ENCODE measurements at places on chromosomes 7 and 10.

DNA sequence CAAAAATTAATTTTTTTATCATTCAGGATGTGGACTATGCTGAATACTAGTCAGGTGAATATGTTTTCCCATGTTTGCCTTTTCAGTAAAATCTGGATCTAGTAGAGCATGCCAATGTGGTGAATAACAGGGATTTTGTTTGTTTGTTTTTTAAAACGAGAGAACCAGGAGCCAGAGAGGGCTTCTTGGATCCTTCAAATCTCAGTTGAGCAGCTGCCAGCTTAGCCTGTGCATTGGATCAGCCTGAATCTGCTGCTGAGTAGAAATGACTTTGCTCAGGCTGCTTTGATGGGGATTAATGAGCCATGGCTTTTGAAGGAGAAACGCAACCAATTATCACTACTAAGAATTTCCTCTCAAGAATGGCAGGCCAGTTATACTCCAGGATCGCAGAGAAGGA is 493.8 kb downstream of the ARL4A start:
- DNase-seq, result no peak

DNA sequence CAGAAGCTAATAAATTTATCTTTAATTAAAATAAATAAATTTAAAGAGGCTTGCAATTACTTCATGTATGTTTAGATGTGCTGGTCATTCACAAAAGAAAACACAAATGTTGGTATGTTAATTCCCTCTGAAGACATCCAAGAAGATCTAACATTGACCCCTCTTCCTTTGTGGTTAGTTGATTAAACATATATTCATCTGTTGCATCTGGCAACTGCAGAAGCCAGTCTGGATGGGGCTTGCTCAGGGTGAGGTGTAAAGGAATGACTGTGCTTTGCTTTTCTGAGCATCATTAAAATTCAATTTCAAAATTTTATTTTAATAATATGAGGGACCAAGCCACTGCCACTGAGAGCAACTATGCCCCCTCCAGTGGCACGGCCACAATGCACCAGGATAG is 36.4 kb upstream of the FERD3L start:
- DNase-seq, result no peak

DNA sequence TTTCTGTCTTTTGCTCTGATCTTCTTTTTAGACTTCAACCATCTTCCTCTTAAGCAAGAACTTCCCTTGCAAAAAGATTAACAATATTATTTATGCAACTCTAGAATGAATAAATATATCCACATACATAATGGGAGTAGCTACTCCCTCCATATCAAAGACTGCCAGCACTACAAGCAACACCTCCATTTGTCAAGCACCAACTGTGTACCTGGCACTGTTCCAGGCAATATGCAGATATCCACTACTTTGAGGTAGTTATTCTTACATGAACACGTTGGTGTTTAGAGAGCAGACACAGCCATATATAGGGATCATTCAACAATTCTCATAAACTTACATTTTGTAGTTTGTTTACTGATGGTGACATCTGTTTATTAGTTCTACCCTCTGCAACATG is 83.6 kb upstream of the CACNB2 start:
- no peak for DNase-seq

DNA sequence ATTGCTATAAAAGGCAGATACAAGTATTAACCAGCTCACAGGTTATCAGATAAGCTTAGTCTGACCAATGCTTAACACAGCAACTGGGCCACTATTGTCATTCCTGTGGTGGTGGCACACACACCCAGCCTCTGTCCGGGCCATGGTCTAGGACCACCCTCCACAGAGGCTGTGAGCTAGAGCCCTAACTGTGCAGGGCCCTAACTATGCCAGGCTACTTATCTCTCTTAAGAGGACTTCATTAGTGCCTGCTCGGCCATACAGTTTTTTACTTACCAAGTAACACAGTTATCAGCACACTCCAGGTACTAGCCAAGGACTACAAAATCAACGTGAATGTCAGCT is 2.1 kb upstream of the EGFR start:
- DNase-seq, result no peak

- no peak for DNase-seq
These were observed 81.9 kb upstream of the DYNC1I1 start for GRCh38 chr7:95690367-95690947.

DNA sequence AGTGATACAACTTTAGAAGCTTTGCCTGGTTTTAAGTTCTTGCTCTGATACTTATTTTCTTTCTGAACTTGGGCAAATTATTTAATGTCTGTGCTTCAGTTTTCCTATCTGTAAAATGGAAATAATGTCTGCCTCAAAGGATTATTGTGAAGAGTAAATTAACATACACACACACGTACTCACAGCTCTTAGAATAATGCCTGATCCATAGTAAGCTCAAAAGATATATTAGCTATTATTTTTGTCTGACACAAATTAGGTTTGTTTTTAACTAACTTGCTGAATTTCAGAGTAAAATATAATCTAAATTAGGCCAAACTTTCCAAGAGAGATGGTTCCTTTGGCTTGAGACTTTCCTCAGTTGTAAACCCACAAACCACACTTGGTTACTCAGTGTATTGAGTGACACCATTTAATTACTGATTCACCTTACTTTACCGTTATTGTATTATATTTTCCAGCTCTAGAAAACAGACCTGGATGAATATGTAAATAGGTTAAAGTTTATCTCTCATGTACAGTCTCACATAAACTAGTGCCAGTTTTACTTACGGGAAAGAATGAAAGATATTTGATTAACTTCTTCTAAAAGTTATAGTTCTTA is 50.4 kb downstream of the VTI1A start:
- DNase-seq, result no peak

DNA sequence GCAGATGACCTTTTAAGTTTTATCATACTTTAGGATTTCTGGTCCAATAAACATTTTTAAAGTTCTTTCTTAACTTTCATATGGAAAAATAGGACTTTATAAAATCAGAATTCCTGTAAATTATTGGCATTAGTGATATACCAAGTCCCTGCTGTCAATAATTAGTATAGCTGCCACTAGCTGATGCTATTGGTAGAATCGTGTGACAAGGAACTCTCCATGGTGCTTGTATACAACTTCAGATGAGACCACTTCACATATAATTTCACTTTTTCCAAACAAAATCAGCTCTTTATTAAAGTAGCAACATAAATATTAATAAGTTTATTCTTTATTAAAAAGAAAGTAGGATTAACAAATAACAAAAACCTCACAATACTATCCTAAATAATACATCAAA is 49.9 kb downstream of the ZNF800 start:
- no peak for DNase-seq

DNA sequence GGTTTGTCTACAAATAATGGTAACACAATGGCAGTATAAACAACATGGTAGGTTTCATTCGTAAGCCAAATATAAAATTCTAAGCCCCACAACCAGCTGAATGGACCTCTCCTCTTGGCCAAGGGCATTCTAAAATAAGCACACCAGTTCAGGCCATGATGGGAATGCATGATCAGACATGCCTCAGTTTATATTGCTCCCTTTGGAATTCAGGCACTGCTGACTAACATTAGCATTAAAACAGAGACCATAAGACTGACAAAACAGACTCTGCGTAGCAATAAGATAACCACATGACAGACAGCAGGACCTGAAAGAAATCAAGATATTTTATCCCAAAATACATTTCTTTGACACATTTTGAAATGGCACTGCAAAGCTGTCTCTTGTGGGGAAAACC is 125.8 kb downstream of the FAM107B start:
- DNase-seq, result no peak

- DNase-seq, result no peak
These were observed 33.3 kb downstream of the TACC2 start for GRCh38 chr10:122022276-122022675.

DNA sequence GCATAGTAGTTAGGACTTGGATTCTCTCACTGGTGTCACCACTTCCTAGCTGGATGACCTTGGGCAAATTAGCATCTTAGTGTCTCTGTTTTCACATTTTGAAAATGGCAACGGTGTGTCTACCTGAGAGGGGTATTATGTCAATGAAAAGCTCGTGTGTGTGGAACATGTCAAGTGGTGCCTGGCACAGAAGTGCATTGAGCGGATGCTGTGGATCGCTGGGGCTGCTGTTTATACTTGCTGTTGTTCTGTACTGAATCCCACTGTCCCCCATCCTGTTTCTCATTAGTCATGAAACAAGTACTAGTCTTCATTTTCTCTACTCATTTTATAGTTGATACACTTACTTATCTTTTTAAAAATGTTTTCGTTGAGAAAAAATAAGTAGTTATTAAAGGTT is 26.1 kb downstream of the RBM33 start:
- no peak for DNase-seq

GRCh38 chr7:112484671-112485167 is 3.9 kb downstream of the LSMEM1 start:
- no peak for DNase-seq

- DNase-seq, result no peak
These were observed 35.2 kb downstream of the SGCE start for GRCh38 chr7:94620703-94621118.

DNA sequence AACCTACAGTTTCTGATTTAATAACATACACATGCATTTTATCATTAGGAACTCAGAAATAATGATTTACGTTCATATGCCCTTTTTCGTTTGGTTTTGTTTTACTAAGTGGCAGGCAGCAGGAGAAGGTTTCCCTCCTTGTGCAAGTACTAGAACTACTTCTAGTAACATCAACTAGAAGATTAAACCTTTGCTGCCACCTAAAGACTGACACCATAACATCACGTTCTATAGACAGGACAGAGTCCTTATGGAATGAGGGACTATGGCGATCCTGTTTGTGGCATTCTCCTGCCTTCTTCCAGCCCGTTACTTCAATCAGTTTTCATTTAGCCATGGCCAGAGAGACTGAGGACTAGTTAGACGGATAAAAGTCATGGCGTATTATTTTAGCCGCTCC is 53.2 kb downstream of the GAD2 start:
- no peak for DNase-seq

DNA sequence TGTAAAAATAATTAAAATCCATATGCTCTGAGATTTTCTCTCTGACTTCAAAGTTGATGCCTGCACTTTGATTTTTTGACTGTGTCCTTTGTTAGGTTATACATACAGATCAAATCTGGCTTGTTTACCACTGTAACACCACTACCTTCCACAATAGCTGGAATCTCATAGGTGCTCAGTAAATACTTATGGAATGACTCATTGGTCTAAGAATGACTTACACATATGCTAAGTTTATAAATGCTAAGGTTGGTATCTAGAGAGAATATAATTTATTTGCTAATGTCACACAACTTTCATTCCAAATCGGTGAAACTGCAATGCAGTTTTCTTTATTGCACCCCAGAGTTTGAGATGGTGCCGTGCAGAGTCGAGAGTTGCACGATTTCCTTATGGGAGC is 578.5 kb downstream of the SH2D4B start:
- DNase-seq, result no peak

DNA sequence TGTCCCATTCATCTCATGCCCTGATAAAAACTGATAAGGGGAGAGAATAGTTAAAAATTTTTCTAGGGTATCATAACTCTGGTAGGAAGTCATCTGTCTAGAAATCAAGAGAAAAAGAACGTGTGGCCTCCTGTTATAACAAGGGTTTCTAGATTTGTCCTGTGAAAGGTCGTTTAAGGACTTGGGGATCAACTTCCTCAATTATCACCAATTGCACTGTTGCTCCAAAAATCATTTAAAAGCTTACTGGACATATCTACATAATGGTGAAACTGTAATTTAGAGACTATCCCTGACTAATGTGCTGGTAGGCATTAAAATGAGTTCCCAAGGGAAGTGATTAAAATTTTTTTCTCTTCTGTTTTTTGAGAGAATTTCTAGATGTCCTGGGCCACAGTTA is 58.2 kb downstream of the GPR141 start:
- no peak for DNase-seq

- peak; percentile 68 for DNase-seq
These were observed at the start of gene FKBP9 for GRCh38 chr7:32957326-32958045. FKBP9 (plus strand) TSS chr7:32957440; CDS start chr7:32957574, 134 bp downstream.

DNA sequence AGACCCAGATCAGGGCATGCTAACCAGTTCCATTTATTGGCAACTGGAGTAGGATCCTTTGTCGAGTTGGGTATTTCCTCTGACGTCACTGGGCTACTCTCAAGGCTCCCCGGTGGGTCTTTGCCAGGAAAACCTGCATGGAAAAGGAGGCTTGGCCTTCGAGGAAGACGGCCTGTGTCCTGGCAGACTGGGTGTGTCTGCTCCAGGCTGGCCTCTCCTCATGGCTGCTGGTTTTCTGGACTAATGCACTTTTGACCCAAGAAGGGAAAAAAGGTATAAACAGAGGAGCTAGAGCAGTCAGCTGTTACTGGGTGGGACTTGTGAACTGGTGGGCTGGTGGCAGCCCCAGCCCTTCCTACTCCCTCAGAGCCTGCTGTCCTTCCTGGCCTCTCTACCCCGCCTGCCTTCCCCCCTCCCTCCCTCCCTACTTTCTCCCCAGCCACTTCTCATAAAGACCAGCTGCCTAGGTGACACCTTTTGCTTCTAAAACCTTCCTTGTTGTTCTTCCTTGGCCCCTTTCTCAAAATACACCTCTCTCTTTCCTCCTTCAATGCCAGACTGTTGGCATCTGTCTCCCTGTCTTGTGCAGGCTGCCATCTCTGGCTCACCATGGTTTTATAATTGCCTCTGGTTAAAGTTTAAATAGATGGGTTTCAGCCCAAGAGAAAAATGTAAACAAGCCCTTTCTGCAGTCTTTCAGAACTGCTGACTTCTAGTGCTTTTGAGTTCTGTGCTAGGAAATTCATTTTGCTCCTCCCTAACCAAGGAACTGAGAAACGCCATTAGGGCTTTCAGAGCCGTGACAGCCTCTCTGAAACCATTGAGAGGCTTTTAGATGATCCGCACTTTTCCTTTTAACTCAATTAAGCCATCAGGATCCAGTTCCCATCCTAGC is 101.8 kb upstream of the MKLN1 start:
- DNase-seq, result no peak

DNA sequence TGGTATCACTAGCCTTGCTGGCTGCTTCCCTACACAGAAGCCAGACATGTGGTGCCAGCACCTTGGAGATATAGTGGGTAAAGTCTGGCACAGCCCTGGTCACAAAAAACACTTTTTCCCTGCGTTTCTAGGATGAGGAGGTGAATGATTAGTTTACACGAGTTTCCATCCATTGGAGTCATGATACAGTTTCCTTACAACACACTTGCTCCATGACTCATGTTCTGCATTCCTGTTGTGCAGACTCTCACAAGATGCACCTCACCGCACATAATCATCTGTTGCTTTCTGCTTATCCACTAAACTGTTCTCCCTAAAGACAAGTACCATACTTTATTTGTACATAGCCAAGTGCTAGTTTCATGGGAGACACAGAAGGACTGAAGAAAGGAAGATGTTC is 747.1 kb upstream of the GALNT17 start:
- no peak for DNase-seq

GRCh38 chr7:41916450-41916927 is 213.6 kb upstream of the INHBA start:
- DNase-seq, result no peak

GRCh38 chr10:108500396-108500795 is 1335.9 kb upstream of the SORCS1 start:
- no peak for DNase-seq

- DNase-seq, result no peak
These were observed 6.0 kb downstream of the COL13A1 start for GRCh38 chr10:69807696-69808095.

DNA sequence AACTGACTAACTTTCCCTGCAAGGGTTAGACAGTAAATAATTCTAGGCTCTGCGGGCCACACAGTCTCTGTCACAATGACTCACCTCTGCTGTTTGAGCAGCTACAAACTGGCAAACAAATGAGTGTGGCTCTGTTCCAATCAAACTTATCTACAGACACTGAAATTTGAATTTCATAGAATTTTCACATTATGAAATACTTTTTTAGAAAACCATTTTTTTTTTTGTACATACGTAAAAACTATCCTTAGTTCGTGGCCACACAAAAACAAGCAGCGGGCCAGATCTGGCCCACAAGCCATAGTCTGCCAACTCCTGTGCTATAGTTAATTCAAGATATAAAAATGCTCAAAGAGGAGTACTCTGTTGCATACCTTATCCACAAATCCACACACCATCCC is 32.6 kb downstream of the PIP4K2A start:
- DNase-seq, result no peak

All from mesothelial cell of epicardium (in vitro differentiated cells).